ENCODE measurements at places on chromosomes 1 and 21.
A peak's percentile ranks its signal among the peaks of the same experiment; 100 is the strongest.

DNA sequence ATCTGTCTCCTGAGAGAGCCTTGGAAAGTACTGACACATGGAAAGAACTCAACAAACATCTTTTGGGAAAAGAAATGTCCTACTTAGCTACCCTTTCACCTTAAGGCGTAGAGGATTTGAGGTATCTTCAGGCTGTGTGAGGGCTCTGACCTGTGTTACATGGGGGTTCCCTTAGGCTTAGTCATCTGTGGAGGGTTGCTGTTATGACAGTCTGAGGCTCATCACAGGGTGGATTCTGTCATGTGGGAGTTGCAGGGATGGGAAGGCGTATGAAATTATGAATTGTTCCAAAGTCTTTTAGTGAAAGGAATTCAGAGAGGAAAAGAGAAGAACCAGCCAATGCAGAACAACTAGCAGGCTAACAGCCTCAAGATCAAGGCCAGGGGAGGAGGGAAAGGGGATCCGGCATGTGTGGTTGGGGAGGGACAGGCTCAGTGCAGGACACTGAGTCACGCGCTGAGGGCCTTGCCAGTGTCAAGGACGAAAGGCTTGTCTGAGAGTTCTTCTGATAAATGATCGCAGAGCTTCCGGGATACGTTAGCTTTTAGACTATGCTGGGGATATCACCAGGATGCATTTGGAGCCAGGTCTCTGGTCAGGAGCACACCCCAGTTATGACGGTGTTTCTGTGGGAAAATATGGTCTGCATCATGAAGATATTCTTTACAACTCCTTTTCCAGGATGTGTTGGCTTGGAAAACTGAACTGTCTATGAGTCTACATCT lies 24.6 kb upstream of the PLA2G2C start:
- DNase-seq, result no peak

DNA sequence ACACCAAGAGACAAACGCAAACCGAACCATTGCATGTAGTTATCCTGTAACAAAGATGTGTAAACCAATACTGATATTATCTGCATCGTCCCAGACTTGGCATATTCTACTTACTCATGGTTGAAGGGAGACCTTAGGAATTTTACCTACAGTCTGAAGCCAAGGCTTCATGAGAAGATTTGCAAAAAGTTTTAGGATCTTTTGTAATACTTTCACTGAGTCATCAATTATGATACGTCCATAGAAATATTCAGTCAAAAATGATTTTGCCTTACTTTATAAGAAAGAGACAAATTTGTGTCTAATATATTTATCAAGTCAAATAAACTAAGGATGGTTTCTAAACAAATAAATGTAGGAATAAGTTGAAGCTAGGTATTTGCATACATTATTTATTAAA lies 1176.1 kb upstream of the ADGRL2 start:
- DNase-seq, result no peak

- DNase-seq, result no peak
Observed at GRCh38 chr21:18252256-18252655, 7.6 kb downstream of the CHODL start.

DNA sequence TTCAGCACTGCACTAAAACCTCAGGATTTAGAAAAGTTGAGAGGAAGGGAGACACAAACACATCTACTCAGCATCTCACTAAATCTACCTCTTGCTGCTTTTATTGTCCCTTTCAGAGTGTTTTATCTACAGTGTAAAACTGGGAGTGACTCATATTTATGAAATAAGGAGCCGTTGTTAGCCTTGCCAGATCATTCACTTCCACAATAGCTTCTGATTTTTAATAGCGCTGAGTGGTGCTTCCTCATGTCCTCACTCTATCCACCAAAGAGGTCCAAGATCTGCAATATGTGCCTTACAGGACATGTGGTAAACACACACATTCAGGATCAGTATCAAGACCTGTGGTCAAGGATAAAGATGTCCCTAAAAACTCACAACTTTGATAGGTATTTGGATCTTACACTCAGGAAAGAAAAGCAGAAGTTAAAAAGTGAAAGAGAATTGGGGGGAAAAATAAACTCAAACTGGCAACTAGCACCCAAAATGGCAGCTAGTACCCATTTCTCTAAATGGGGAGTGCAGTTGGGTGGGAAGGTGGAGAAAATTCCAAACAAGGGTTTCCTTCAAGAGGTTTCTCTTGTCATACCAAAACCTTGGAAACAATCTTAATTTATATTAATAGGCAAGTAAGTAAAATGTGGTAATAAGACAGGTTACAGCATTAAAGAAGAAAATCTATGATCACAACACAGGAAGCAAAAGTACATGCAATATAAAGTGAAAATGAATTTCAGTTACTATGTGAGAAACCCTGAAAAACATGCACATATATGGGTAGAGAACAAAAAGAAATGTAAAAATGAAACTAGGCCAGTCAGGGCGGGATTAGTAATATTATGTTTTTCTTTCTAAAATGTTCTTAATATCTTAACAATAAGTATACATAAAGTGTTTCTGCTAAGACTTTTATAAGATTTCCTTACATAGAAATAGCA lies 15.9 kb downstream of the DUSP10 start:
- DNase-seq, result no peak

DNA sequence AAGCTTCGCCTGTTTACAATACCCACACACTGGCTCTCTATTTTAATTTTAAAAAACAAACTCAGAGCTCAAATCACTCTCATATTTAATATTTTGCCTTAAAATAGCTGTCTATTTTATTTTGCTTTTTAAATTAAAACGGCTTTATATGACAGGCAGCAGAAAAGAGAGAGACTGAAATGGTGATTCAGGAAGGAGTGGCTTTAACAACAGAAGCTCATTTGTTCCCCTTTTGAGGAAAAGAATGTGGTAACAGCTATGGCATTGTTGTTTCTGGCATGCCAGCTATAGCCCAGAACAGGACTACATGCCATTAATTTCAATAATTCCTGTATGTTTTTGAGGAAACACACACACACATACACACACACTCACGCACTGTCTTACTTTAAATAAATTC lies 234.2 kb upstream of the PTBP2 start:
- DNase-seq, result no peak

DNA sequence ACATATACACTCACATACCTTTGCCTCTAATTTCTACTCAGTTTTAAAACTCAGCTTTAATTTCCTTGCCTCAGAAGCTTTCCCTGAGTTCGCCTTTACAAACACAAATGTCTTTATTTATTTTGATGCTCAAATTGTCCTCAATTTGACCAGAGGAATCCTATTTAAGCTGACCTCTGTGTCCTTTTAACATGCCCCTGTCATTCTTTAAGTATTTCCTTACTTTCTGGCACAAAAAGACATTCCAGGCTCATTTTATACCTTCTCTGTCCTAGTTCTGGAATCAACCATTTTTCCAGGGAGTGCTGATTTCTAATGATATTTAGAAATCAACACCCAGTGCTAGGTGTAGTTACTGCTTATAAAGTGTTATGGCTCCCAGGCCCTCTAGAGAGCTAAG lies 82.5 kb downstream of the OSBPL9 start:
- no peak for DNase-seq

DNA sequence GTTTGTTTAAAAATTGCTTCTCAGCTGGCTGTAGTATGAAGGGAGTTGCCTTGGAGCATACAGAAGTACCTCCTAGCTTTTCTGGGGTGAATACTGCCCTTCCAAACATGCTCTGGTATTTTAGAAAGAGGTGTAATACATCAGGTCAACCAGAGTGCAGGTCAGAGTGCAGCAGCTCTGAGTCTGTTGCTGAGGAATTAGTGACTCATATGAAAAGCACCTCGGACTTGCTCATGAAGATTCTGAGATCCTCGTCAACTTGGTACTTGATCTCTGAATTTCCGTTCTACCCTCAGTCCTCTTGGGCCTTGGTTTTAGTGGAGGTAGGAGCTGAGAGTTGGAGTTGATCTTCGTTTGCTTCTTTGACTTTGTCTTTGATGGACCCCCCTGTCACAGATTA lies 67.3 kb downstream of the NOS1AP start:
- no peak for DNase-seq

DNA sequence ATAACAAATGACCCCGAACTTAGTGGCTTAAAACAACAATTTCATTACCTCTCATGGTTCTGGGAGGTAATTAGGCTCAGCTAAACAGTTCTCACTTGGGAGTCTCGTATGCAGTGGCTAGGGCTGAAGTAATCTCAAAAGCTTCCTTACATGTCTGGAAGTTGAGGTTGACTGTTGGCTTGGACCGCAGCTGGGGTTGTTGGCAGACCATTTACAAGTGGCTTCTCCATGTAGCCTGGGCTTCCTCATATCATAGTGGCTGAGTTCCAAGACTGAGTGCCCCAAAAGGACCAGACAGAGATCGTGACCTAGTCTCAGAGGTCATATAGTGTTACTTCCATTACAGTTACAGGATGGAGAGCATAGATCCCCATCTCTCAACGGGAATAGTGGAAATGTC lies 2.4 kb upstream of the POGZ start:
- no peak for DNase-seq

- peak; percentile 60 for DNase-seq
Observed at GRCh38 chr1:147541672-147542568, 619 bp downstream of the BCL9 start.

- DNase-seq, result peak; percentile 18
Observed at GRCh38 chr1:41282679-41283317, 40.7 kb upstream of the SCMH1 start.

GRCh38 chr1:74971982-74972381 lies 162.2 kb upstream of the LHX8 start:
- DNase-seq, result no peak

GRCh38 chr21:33478935-33479678 lies 667 bp downstream of the TMEM50B start:
- DNase-seq, result peak; percentile 57

GRCh38 chr1:94271373-94271772 lies 34.0 kb upstream of the ARHGAP29 start:
- DNase-seq, result no peak

GRCh38 chr1:87295445-87296110 lies 33.1 kb upstream of the LMO4 start:
- no peak for DNase-seq

GRCh38 chr1:66304128-66304527 lies 229.8 kb upstream of the SGIP1 start:
- no peak for DNase-seq

DNA sequence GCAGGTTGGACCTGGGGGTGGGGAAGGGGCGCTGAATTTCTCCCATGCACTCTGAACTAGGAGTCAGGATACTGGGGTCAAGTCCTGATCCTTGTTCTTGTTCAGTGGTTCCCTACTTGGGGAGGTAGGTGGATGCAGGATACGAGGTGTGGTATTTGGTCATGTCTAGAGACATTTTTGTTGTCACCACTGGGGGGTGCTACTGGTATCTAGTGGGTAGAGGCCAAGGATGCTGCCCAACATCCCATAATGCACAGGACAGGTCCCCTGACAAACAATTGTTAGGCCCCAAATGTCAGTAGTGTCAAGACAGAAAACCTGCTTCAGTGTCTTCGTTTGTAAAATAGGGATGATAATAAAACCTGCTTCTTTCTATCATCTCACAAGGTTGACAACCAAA lies 259.0 kb upstream of the FOXD3 start:
- DNase-seq, result no peak

- DNase-seq, result no peak
Observed at GRCh38 chr1:196309386-196309785, 298.9 kb downstream of the KCNT2 start.

- DNase-seq, result no peak
Observed at GRCh38 chr1:67191668-67192520, 25.6 kb downstream of the IL23R start.

DNA sequence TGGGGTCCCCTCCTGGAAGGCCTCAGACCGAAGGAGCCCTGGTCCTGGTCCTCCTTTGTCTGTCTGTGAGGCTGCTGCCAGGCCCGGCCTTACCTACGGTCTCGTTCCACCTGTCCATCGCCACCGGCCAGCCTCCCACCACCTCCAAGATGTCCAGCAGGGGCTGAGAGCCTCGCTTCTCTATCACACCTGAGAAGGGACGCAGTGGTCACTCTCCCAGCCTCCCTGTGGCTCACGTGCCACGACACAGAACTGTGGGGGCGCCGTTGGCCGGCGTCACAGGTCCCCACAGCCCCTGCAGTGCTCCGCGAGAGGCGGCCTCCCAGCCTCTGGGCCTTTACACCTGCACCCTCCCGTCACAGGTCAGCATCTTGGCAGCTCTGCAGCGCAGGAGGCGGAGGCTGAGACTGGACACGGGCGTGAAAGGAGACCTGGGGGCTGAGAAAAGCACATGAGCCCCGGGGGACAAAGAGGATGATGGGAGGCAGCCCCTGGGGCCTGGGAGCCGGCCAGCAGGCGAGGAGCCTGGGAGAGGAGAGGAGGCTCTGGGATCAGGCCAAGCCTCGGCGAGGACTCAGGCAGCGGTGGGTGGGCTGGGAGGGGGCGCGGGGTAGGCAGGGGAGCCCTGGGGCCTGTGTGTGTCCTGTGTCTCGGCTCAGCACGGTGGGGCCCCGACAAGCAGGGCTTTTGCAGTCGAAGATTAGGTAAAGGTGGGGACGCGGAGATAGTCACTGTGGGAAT lies 20.5 kb downstream of the PRXL2B start:
- no peak for DNase-seq
